Stimulated activated CD4-positive, alpha-beta T cell treated with anti-CD3 and anti-CD28 coated beads, TNF-alpha, amount 100 ng/mL, for 48 hours (primary cell): ENCODE measurements at places on chromosomes 3 and 15.

GRCh38 chr15:88702983-88703382 lies 64.2 kb downstream of the ISG20 start:
- no peak for DNase-seq

GRCh38 chr15:34609102-34610057 lies 25.9 kb upstream of the GOLGA8B start:
- no peak for DNase-seq

DNA sequence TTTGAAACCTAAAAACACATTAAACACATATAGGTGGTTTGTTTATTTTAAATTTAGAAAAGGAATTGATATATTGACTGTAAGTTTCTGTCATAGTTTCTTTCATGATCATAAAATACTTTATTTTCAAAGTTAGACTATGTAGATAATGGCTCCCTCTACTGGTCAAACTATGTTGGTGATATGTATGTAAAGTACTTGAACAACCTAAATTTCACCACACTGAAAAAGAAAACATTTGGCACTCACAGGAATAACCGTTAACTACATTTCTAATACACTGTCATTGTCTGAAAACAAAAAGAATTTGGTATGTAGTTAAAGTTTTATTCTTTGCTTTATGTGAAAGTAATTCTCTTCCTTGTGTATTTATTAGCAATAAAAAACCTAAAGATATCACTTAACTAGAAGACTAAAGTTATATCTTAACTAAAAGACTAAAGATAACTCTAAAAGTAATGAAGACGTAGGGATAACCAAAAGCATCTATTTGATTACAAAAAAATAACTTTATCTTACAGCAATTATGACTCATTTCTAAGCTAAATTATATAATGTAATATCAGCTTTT lies 427.5 kb downstream of the VGLL3 start:
- DNase-seq, result no peak

GRCh38 chr3:29590012-29590411 lies 309.1 kb downstream of the RBMS3 start:
- DNase-seq, result no peak

DNA sequence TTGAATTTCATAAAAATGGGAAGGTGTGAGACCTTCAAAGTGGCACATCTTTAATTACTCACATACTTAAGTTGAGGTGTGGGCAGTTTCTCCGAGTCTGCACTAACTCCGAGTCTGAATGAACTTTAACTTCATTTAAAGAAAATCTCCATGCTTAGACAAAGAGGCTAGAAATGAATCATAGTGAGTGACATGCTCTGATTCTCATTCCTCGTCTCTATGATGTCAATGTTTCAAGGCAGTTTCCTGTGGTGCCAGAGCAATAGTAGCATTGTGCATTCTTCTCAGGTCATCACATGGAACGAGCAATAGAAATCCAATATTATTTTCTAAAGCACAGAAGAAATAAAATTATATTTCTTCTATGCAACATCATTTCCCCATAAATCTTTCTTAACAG lies 224.8 kb downstream of the KCNMB2 start:
- DNase-seq, result no peak

- no peak for DNase-seq
These were observed 73.5 kb downstream of the DAPK2 start for GRCh38 chr15:63972801-63973200.

GRCh38 chr15:31361764-31362515 lies 35.3 kb downstream of the KLF13 start:
- DNase-seq, result no peak

DNA sequence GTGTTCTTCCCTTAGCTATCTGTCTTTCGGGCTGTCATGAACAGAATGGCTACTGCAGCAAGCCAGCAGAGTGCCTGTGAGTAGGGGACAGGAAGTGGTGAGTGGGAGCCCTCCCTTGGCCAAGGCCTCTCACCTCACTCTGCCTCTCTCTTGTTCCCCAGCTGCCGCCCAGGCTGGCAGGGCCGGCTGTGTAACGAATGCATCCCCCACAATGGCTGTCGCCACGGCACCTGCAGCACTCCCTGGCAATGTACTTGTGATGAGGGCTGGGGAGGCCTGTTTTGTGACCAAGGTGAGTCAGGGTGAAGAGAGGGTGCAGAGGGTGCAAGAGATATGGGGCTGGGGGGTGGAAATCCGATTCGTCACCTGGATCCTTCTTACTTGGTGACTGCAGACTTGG lies 3.0 kb downstream of the DLL4 start:
- no peak for DNase-seq

GRCh38 chr3:64341296-64341695 lies 116.0 kb upstream of the PRICKLE2 start:
- DNase-seq, result no peak

- no peak for DNase-seq
These were observed 93.8 kb downstream of the FRMD5 start for GRCh38 chr15:44101286-44101685.

- no peak for DNase-seq
These were observed 341.8 kb upstream of the TBL1XR1 start for GRCh38 chr3:177538750-177539730.

- no peak for DNase-seq
These were observed 54.4 kb downstream of the TPRA1 start for GRCh38 chr3:127535901-127536829.

DNA sequence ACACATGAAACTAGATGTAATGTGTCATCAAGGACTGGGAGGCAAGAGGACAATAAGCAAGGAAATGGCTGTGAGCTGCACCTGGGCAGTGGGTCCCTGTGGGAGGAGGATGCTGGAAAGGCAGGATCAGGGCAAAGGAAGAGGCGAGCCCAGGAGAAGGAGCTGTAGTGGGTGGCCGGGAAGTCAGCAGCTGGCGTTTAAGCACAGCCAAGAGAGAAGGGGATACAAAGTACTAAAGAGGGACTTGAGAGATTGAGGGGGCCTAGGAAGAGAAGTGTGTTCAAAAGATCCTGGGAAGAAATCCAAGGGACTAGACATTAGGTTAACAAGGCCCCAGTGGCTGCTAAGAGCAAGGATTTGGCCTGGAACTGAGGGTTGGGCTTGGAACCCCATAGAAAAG lies 188.5 kb upstream of the SLC24A5 start:
- no peak for DNase-seq

GRCh38 chr15:62920682-62921502 lies 121.7 kb upstream of the TPM1 start:
- no peak for DNase-seq

DNA sequence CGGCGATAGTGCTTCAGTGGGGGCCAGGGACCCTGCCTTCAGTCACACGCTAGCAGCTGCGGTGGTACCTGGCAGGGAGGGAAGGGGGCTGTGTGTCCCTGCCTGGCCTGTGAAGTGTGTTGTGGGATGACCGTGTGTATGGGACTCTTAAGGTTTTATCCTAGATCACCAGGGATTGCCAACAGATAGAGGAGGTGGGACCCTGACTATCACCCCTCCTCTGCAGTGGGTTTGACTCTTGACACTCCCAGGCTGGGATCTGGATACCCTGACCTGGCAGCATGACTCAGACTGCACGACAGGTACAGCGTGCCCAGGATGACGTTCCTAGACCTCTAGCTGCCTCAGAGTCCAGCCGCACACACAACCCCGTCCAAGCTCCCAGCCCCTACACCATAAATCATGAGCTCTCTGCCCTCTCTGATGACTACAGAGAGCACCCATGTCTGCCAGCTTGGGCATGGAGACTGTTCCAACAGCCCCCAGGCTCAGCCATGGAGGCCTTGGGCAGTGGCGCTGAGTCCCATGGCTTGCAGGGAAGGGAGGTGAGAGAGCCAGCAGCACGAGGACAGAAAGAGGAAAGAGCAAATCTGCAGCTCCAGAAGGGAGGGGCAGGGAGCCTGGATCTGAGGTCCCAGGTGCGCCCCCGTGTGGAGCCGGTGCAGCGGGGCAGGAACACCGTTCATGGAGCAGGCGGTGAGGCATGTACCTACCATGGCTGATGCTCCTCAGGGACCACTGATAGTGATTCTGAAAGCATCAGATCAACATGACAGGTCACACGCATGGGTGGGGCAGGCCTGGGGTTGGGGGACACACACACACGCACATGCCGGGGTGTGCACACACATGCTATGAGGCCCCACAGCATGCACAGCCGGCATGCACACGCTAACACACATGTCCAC lies 71.0 kb downstream of the ADAMTS7 start:
- DNase-seq, result no peak

- no peak for DNase-seq
These were observed 593 bp downstream of the FAM219B start for GRCh38 chr15:74906067-74906449.

GRCh38 chr3:109118584-109118983 lies 650 bp upstream of the MORC1 start:
- DNase-seq, result no peak

DNA sequence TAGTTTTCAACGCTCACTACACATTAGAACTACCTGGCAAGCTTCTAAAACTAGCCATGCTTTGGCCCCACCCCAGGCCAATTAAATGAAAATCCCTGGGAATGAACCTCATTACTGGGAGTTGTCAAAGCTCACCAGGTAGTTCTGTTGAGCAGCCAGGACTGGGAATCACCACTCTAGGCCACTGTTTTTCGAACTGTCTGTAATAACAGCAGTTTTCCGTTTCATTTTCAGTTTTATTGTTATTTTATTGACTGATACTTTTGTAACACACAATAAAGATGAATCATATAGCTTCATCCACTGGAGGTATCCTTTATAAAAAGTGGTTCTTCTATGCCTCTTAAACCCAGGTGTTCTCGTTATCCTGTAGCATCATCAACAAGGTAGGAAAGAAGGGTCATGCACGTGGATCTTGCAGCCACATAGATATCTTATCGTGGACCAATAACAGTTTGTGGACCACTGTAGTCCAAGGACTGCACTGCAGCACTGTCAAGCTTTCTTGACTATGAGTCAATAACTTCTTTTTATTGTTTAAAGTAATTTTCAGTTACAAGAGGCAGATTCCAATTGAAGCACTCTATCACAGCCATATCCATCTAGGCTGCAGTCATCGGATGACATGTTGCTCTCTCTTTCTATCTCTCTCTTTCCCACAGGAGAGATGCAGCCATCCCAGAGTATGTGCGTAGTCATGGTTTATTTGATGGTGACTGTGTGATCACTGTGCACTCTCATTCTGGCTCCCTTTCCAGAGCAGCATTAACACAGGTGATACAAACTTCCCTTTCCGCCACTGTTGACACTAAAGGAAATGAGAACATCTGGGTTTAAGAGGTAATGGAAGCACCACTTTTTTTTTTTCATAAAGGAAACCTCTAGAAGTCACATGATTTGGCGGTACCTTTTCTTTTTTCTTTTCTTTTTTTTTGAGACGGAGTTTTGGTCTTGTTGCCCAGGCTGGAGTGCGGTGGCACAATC lies 39.0 kb upstream of the BLM start:
- no peak for DNase-seq

GRCh38 chr15:87597346-87598052 lies 659.0 kb downstream of the NTRK3 start:
- no peak for DNase-seq

DNA sequence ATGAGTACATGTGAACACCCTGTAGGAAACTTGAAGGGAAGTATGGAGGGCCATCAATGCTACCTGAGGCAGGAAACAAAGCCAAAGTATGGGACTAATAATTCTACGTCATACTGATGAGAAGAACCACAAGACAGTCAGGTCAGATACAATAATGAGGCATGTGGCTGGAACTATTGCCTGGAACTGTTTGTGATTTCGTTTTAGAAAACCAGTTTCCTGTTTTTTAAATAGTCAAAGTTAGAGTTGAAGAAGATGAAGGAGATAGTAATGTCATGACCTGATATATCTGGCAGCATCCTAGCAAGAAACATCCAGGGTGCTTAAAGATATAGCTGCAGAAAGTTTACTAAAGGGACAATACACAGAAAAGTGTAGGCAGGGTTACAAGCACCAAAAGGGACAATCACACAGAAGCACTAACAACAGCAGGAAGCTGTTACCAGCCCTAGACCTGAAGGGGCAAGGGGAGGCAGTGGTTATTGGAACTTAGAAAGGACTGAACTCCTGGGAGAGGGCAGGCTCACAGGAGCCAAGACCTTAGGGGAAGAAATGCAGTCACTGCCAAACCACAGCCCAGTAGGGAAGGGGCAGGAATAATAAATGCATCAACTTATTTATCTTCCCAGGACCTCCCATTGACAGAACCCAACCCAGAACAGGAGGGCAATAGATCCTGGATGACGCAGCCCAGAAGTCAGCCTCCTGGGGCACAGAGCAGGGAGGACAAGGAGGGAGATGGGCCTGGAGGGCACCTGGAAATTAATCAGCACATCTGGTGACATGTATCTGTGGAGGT lies 302.1 kb upstream of the STT3B start:
- no peak for DNase-seq

GRCh38 chr3:44890258-44890657 lies 15.8 kb downstream of the TGM4 start:
- no peak for DNase-seq

DNA sequence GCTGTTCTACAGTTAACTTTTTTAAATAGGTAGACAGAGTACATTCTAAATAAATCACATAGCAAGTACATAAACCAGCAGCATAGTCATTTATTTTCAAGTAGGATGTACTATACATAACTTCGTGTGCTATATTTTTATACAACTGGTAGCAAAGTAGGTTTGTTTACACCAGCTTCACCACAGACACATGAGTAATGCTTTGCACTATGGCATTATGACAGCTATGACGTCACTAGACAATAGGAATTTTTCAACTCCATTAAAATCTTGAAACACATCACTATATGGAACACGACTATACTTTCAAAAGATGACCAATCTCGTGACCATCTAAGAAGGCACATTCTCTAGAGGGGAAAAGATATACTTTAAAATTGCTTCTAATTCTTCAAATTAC lies 3.5 kb downstream of the TEX55 start:
- no peak for DNase-seq

- DNase-seq, result no peak
These were observed 175.5 kb downstream of the KCNMB2 start for GRCh38 chr3:178711753-178712152.

DNA sequence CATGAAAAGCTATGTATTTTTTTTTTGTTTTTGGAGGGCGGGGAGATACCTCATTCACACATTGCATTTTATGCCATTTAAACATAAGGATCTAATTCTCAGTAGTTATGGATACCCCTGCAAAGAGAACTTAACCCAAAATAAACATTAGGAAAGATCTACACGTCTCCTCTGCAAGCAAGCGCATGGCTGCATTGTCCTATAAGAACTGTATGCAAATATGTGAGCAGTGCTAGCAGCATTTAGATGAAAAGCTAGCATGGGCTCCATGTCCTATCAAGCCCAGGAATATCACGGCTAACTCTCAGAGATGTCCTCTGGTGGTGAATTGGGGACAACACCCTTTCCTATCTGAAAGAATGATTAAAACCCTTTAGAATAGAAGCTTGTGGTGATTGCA lies 292.8 kb downstream of the MEX3B start:
- DNase-seq, result no peak
